ENCODE measurements at places on chromosomes 3 and 15. TPM values are rescaled to one million over a fixed set of nuclear protein-coding genes. Genes with fewer than 3 reads are reported as not detected.

- no peak for DNase-seq
These were observed 19.9 kb upstream of the ABHD2 start for GRCh38 chr15:89068325-89068784.

- no peak for DNase-seq
These were observed 95.4 kb downstream of the MYLK start for GRCh38 chr3:123788710-123789109.

DNA sequence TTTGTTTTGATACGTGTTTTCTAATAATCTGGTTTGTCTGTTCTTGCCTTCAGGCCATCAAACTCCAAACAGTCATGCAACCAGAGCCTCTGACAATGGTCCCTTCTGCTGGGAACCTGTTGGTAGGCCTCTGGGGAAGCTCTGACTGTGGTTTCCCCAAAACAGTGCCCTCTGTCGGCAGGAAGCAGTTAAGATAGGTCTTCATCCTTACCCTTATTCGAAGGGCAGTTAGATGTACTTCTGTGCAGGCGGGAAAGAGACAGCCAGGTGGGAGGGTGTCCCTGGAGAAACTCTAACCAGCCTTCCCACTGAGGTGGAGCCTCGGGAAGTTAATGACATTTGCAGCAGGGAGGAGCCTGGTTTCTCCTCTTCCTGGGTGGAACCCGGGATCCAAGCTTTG lies 81.6 kb upstream of the CHMP2B start:
- peak; percentile 80 for DNase-seq

GRCh38 chr3:73549051-73549600 lies 75.6 kb downstream of the PDZRN3 start:
- DNase-seq, result no peak

GRCh38 chr15:63908281-63908680 lies 74.5 kb upstream of the HERC1 start:
- no peak for DNase-seq

GRCh38 chr15:85557385-85557784 lies 177.0 kb downstream of the AKAP13 start:
- no peak for DNase-seq

COLQ gene
- 0.66 TPM for total RNA-seq

RFT1 gene
- 15.3 TPM for total RNA-seq

SIAH2 gene
- 28.8 TPM for total RNA-seq
